ENCODE measurements at places on chromosomes 5 and 9. TPM values are rescaled to one million over a fixed set of nuclear protein-coding genes. Genes with fewer than 3 reads are reported as not detected.

Gene PCDHA1
- not detected for total RNA-seq

DNA sequence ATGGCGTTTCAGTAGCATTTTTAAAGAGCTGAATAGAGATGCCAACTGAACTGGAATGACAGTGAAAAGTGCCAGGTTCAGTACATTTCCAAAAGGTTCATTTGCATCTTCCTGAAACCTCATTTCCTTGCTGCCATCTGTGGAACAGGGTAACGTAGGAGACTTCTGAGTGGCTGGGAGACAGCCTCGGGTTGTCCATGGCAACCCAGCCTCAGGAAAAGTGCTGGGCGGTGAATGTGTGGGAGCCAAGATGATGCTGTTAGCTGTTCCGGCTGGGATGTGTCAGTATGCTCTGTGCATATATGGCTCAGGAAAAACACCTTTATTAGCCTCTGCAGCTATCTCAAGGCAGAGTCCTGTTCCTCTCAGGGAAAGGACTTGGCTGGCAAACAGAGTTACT lies 87.5 kb downstream of the KLHL3 start:
- no peak overlapping the region for H3K4me3 ChIP-seq
- no peaks in the 10 kb centered on the region for H3K4me1 ChIP-seq
- DNase-seq: no peak
- no peak overlapping the region for H3K27ac ChIP-seq
- H3K27me3 ChIP-seq: no peaks in the 10 kb centered on the region
- no peaks in the 10 kb centered on the region for H3K36me3 ChIP-seq

DNA sequence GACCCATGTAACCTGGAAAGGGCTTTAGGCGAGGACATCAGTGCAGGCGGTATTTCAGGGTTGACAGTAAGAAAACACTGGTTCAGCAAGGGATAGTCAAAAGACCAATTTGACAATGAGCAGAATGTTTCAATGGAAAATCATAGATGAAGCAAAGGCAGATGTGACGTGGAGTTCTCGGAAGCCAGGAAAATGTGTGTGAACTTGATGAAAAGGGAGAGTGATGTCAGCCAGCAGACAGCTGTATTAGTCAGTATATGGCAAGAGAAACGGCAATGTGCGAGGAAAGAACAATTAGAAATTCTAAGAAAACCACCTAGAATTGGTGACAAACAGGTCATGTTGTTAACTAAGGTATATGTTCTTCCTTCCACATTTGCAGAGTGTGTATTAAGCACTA lies 503.9 kb upstream of the DAB2 start:
- H3K4me1 ChIP-seq: no peaks in the 10 kb centered on the region
- no peak for DNase-seq
- H3K4me3 ChIP-seq: no peak overlapping the region
- no peaks in the 10 kb centered on the region for H3K36me3 ChIP-seq
- H3K27me3 ChIP-seq: no peaks in the 10 kb centered on the region

GRCh38 chr9:117936185-117937130 lies 232.3 kb downstream of the TLR4 start:
- H3K27me3 ChIP-seq: no peaks in the 10 kb centered on the region
- no peak for DNase-seq
- H3K4me1 ChIP-seq: no peaks in the 10 kb centered on the region
- no peak overlapping the region for H3K27ac ChIP-seq
- H3K36me3 ChIP-seq: no peaks in the 10 kb centered on the region

DNA sequence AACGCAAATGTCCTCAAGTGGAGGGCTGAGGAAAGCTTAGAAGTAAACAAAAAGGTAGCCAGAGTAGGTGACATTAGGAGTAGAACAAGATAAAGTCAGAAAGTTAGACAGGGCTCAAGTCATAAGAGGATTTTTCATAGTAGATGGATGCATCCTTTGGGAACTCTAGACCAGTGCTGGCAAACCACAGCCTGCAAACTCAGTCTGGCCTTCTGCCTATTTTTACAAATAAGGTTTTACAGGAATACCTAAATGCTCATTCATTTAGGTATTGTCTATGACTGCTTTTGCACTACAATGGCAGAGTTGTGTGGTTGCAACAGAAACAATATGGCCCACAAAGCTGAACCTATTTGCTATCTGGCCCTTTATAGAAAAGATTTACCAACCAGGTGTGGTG lies 116.0 kb upstream of the HMHB1 start:
- H3K4me1 ChIP-seq: no peaks in the 10 kb centered on the region
- no peak overlapping the region for H3K27ac ChIP-seq
- H3K36me3 ChIP-seq: no peaks in the 10 kb centered on the region
- DNase-seq: no peak

- H3K36me3 ChIP-seq: no peaks in the 10 kb centered on the region
- H3K4me3 ChIP-seq: no peak overlapping the region
- no peak overlapping the region for H3K27ac ChIP-seq
- no peaks in the 10 kb centered on the region for H3K27me3 ChIP-seq
- no peaks in the 10 kb centered on the region for H3K4me1 ChIP-seq
These were observed 22.7 kb downstream of the DPYSL3 start for GRCh38 chr5:147487031-147487750.

DNA sequence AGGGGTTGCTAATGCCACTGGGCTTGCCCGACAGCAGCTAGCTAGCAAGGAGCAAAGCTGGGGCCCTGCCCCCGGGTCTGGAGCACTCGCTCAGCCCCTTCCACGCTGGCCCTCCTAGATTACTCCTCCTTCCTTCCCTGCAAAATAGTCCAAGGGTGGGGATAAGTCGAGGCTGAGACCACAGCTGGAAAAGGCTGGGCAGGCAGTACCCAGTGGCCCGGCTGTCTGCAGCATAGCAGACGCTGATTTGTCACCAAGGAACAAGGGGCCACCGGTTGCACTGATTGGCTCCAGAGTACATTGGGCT lies 73.9 kb downstream of the ADAMTS2 start:
- H3K36me3 ChIP-seq: no peaks in the 10 kb centered on the region
- no peak overlapping the region for H3K4me3 ChIP-seq
- no peak for DNase-seq
- no peaks in the 10 kb centered on the region for H3K27me3 ChIP-seq
- peaks cover 7% of the 10 kb centered on the region for H3K4me1 ChIP-seq

GRCh38 chr9:15942831-15943424 lies 390.1 kb downstream of the CCDC171 start:
- no peaks in the 10 kb centered on the region for H3K36me3 ChIP-seq
- DNase-seq: no peak
- no peak overlapping the region for H3K27ac ChIP-seq
- H3K4me3 ChIP-seq: no peak overlapping the region

Gene SUSD3
- 5.0 TPM for total RNA-seq

GRCh38 chr5:113202746-113203716 lies 226.4 kb downstream of the DCP2 start:
- no peak overlapping the region for H3K27ac ChIP-seq
- no peak for DNase-seq
- no peaks in the 10 kb centered on the region for H3K4me1 ChIP-seq
- H3K36me3 ChIP-seq: no peaks in the 10 kb centered on the region
- H3K27me3 ChIP-seq: no peaks in the 10 kb centered on the region
- no peak overlapping the region for H3K4me3 ChIP-seq

- no peaks in the 10 kb centered on the region for H3K36me3 ChIP-seq
- H3K27ac ChIP-seq: no peak overlapping the region
- no peaks in the 10 kb centered on the region for H3K4me1 ChIP-seq
- DNase-seq: no peak
These were observed 24.0 kb upstream of the SRFBP1 start for GRCh38 chr5:121937762-121938161.

- H3K36me3 ChIP-seq: no peaks in the 10 kb centered on the region
- H3K4me1 ChIP-seq: no peaks in the 10 kb centered on the region
- no peak for DNase-seq
- peaks cover 5% of the 10 kb centered on the region for H3K27me3 ChIP-seq
- no peak overlapping the region for H3K27ac ChIP-seq
These were observed 169.4 kb upstream of the PPP1R26 start for GRCh38 chr9:135310134-135310533.

Gene MARCOL
- not detected for total RNA-seq

DNA sequence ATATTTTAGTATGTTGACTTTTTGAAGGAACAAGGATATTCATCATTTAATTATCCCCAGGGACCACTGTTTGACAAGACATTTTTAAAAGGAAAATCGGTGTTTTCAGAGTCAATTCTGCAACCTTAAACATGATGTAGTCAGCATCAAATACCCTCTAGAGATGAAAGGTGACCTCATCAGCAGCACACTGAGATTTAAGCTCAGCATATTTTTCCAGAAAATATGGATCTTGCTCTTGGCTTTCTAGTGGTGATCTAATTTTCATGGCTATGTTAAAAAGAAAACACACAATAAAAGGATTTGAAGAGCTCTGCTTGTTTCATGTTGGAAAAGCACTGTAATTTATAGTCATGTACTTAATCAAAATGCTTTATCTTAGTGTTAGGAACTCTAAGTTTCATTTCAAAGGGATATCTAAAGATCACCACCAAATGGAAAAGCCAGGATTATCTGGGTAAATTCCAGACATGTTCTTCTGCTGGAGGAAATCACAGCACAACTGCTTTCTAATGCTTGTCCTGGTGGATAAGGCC lies 487.2 kb downstream of the ENC1 start:
- no peaks in the 10 kb centered on the region for H3K27me3 ChIP-seq
- DNase-seq: no peak
- H3K27ac ChIP-seq: no peak overlapping the region
- H3K4me3 ChIP-seq: no peak overlapping the region

Gene PCDHB6
- 1.9 TPM for total RNA-seq

DNA sequence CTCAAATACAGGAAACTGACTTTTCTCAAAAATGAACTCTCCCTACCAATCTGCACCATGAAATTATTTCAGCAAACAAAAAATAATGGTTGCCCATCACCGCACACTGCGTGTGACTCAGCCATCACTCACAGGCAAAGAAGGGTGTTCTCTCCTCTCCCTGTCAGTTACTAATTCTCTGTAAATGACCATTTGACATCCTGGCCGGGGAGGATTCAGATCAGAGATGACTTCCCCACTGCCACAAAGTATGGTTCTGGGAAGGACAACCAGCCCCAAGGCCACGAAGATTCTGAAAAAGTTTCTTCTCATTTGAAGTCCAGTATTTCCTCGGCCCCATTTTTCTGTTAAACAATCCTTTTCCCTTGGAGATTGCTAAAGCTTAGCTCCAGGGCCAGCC lies 199.4 kb downstream of the AUH start:
- H3K27me3 ChIP-seq: no peaks in the 10 kb centered on the region
- no peaks in the 10 kb centered on the region for H3K36me3 ChIP-seq
- no peak overlapping the region for H3K27ac ChIP-seq
- H3K4me1 ChIP-seq: peaks cover 10% of the 10 kb centered on the region

Gene ARHGEF37
- 3.2 TPM for total RNA-seq

- H3K27me3 ChIP-seq: 0 out of 2 replicates have a peak, but pooled peaks cover 2% of the 10 kb centered on the region
- DNase-seq: no peak
- H3K27ac ChIP-seq: no peak overlapping the region
- H3K36me3 ChIP-seq: no peaks in the 10 kb centered on the region
These were observed 20.0 kb upstream of the GDNF start for GRCh38 chr5:37859805-37860204.

DNA sequence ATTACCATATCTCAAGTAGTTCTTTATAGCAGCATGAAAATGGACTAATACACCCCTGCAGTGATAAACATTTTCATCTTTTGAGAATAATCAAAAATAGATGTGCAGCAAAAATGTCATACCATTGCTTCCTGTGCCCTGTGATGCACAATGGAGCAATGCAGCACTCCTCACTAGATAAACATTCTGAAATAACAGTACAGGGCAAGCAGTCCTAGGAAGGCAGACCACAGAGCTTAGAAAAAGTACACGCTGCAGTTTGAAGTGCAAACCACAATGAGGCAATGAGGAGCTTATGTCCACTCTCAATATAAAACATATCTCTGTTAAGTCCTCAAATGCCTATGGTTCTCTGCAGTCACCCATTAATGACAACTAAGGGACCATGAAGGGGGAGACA lies 367.6 kb downstream of the PDE4D start:
- no peaks in the 10 kb centered on the region for H3K4me1 ChIP-seq
- H3K4me3 ChIP-seq: no peak overlapping the region
- DNase-seq: no peak
- no peaks in the 10 kb centered on the region for H3K27me3 ChIP-seq

DNA sequence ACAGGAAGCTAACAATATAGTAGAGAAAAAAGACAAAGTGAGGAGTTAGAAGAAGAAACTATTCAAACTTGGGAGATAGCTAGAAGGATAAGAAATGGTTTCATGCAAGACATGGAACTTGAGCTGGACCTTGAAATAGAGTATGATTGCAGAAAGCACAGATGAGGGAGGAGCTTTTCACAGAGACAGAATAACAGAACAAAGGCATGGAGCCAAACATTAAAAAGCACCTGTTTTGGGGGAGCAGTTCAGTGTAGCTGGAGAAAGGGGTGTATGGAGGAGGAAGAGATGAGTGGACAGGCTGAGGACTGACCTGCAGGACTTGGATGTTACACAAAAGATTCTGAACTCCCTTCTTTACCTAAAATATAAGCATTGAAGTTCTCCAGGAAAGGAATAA lies 25.2 kb downstream of the DTWD2 start:
- no peak for DNase-seq
- H3K27me3 ChIP-seq: no peaks in the 10 kb centered on the region
- H3K4me1 ChIP-seq: no peaks in the 10 kb centered on the region
- no peaks in the 10 kb centered on the region for H3K36me3 ChIP-seq
- H3K4me3 ChIP-seq: no peak overlapping the region

DNA sequence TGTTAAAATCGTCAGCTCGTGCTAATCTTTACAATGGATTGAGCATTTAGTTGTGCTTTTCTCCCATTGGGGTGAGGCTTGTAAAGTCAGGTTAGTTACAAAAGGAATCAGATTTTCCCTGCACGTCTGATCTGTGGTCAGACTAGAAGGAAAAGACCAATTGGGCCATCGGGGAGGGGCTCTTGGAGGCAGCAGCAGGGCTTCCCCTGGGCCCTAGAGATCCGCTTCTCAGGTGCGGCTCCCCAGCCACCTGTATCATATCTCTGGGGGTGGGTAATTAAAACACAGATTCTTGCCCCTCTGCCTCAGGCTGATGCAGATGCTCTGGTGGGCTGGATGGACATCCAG lies 200.3 kb downstream of the HSPA4 start:
- no peak for DNase-seq
- H3K4me3 ChIP-seq: no peak overlapping the region
- H3K27ac ChIP-seq: no peak overlapping the region
- H3K4me1 ChIP-seq: peaks cover 5% of the 10 kb centered on the region

DNA sequence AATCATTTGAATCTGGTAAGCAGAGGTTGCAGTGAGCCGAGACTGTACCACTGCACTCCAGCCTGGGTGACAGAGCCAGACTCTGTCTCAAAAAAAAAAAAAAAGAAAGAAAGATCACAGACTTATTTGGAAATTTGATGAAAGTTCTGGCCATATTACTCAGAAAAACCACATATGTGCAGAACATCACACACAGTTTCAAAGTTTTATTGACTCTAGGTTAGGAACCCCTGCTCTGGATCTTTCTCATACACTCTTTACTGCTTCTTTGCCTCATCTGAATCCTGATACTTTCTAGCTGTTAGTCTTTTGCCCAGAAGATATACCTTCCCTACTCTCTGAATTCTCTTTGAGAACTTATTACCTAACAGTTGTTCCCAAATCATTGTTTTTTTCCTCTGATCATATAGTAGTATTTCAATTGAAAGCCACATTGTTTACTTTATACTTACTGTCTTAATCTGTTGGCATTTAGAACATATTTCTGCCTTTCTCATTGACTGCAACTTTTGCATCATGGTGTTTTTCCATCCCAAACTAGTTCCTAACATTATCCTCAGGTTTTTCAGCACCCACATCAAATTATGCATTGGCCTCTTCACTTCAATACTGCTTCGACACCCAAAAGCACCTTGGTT lies 68.7 kb downstream of the LNPEP start:
- H3K27me3 ChIP-seq: no peaks in the 10 kb centered on the region
- no peak for DNase-seq
- H3K36me3 ChIP-seq: peaks cover 7% of the 10 kb centered on the region
- no peak overlapping the region for H3K27ac ChIP-seq

GRCh38 chr5:176906126-176906525 lies 7.0 kb upstream of the HK3 start:
- no peaks in the 10 kb centered on the region for H3K27me3 ChIP-seq
- DNase-seq: no peak
- H3K36me3 ChIP-seq: peaks cover 38% of the 10 kb centered on the region
- no peak overlapping the region for H3K27ac ChIP-seq

Data from Panc1 (cell line).